ENCODE measurements at places on chromosomes 13 and 19.

- DNase-seq: no peak
These were observed 31.8 kb downstream of the EFNA2 start for GRCh38 chr19:1317274-1318003.

GRCh38 chr19:18436671-18437490 is 1.1 kb downstream of the ISYNA1 start:
- DNase-seq: peak; percentile 54

GRCh38 chr19:42375415-42376176 is 14.5 kb downstream of the CNFN start:
- DNase-seq: no peak

- no peak for DNase-seq
These were observed 13.6 kb downstream of the FAM187B start for GRCh38 chr19:35214766-35215422.

- no peak for DNase-seq
These were observed 220.0 kb downstream of the TEX29 start for GRCh38 chr13:111540486-111540885.

GRCh38 chr13:90640976-90641375 is 706.5 kb upstream of the MIR17HG start:
- DNase-seq: no peak

GRCh38 chr19:33390908-33391630 is 17.6 kb downstream of the CEBPG start:
- DNase-seq: no peak

GRCh38 chr19:38867171-38867780 is 10.8 kb downstream of the RINL start:
- DNase-seq: no peak

- DNase-seq: no peak
These were observed 11.4 kb downstream of the NDFIP2 start for GRCh38 chr13:79492313-79492798.

DNA sequence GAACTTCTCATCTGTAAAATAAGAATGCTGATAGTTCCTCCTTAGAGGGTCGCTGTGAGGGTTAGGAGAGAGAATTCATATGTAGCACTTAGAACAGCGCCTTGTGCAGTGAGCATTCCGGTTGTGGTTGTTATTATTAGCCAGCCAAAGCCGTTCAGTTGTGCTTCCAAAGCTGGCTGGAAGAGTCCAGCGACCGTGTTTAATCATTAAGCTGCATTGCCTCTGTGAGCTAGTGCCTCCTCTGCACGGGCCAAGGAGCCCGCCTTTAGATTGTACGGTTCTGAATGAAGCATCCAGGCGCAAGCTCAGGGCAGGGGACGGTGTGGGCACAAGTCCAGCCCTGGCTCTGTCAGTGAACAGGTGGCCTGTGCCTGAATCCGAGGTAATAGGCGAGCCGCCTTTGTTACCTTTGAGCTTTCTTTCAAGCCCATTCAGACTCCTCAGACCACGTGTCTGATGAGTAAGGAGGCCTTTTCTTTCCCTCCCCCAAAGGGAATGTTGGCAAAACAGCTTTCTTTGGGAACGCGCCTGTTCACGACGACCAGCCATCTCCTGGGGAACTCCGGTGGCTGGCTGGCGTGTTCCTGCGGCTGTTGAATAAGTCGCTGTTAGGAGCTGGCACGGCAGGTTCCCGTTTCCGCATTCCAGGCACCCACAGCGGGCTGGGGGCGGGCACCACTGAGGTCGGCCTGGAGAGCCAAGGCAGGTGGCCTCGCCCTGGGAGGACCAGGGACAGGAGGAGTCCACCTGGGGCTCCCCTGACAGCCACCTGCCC is 25.1 kb downstream of the SIPA1L3 start:
- DNase-seq: no peak

DNA sequence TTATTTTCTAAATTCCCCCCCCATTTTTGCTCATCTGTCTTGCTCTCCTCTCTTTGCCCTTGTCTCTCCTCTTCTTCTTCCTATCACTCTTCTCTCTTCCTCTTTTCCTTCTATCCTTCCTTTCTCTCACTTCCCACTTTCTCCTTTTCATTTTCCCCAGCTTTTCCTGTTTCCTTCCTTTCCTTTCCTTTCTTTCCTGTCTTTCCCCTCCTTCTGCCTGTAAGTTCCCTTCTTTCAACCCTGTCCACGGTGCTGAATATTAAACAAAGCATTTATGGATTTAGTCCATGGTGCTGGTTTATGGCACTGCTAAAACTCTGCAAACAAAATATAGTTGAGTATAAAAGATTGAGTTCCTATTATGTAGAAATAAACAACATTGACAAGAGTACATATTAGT is 27.6 kb downstream of the SCEL start:
- DNase-seq: no peak

- no peak for DNase-seq
These were observed 6.3 kb downstream of the CALM3 start for GRCh38 chr19:46607448-46607841.

- no peak for DNase-seq
These were observed 148.2 kb downstream of the RAP2A start for GRCh38 chr13:97582170-97582569.

DNA sequence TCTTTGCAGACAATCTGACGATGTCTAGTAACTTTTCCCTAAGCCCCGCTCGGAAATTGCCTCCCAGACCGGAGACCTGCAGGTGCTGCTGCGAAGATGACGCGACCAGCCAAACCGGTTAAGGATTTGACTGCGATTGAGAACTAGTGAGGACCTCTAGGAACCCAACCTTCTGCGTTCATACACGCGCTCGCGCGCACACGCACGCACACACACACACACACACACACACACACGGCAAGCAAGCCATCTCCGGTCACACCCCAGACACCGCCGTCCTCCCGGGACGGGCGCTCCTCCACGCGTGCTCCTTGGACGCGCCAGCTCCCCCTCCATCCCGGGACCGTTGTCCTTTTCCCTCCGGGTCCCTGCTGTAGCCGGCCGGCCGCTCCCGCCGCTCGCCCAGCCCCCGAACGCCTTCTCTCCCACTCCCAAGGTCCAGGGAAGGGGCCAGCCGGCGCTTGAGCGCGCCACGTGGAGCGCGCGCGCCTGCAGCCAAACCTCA is 1.2 kb downstream of the TBC1D4 start:
- no peak for DNase-seq

DNA sequence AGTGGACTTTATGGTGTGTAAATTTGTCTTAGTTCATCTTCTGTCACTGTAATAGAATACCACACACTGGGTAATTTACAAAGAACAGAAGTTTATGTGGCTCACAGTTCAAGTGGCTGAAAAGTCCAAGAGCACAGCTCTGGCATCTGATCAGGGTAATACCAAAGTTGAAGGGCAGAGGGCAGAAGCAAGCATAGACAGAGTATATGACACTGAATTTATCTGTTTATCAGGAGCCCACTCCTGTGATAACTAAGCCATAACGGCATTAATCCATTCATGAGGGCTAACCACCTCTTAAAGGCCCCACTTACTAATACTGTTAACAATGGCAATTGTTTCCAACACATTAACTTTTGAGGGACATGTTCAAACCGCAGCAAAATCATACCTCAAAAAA is 4.0 kb upstream of the RFXAP start:
- peak; percentile 46 for DNase-seq

DNA sequence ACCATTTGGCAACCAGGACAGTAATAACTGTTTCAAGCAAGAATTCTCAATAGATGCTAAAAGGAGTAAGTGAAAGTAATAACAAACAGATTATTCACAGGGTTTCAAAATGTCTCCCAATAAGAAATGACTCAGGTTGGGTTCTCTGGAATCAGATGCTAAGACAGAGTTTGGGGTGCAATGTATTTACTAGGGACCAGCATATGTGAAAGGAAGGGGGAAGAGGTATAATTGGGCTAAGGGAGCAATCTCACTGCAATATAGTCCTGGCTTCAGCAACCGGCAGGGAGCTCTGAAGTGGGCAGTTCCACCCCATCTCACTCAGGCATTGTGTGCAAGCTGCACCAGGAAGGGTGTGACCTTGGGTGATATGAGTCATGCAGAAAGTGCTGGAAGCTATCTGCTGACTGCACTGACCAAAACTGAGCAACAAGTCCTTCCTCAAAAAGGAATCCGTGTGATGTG is 23.4 kb downstream of the ZDHHC20 start:
- peak; percentile 66 for DNase-seq

GRCh38 chr13:47188802-47189201 is 291.9 kb upstream of the HTR2A start:
- DNase-seq: no peak

GRCh38 chr13:72194523-72194922 is 327.5 kb upstream of the DACH1 start:
- no peak for DNase-seq

- DNase-seq: peak; percentile 54
These were observed 770 bp downstream of the HNRNPM start for GRCh38 chr19:8445488-8446001.

GRCh38 chr13:39353988-39354387 is 249.0 kb downstream of the LHFPL6 start:
- DNase-seq: no peak

DNA sequence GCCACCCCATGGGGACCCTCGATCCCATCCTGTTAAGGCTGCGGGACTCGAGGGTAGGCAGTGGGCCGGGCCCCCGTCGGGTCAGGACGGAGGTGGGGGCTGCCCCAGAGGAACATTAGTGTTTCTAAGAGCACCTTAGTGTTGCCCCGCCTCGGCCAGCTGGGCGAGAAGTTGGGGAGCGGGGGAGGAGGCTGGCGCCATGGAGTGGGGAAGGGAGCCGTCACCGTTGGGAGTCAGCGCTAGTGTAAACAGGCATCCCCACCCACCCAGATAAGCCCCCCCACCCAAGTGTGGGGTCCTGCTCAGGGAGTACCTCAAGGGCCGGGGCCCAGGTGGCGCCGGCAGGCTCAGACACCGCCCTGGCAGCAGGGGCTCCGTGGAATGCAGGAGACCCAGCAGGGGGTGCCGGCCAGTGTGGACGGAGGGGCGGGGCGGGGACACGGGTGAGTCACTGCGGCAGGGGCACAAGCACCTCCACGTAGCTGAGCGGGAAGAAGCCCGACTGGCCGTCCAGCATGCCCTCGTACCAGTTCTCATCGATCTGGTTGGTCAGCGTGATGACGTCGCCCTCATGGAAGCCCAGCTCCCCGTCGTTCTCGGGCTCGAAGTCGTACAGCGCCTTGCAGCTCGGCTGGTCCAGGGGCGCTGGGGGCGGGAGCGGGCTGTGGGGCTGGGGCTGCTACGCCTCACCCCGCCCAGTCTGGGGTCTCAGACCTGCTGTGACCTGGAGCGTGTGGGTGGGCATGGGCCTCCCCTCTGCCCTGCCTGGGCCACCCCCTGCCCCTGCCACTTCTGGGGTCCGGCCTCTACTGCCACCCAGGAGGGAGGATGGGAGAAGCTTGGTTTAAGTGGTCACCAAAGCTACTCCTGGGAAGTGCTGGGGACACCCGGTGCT is 18.0 kb downstream of the MPND start:
- DNase-seq: no peak

All from hematopoietic multipotent progenitor cell treated with erythropoietin and hydrocortisone succinate and interleukin-3 and kit ligand, for 17 days (in vitro differentiated cells).